GM12865 (cell line): ENCODE measurements at places on chromosomes 16 and 17.

GRCh38 chr17:29131814-29132682 lies 48.1 kb downstream of the MYO18A start:
- no peak for DNase-seq

- DNase-seq, result no peak
Measured at GRCh38 chr16:67459066-67459860, 21.7 kb downstream of the ATP6V0D1 start.

DNA sequence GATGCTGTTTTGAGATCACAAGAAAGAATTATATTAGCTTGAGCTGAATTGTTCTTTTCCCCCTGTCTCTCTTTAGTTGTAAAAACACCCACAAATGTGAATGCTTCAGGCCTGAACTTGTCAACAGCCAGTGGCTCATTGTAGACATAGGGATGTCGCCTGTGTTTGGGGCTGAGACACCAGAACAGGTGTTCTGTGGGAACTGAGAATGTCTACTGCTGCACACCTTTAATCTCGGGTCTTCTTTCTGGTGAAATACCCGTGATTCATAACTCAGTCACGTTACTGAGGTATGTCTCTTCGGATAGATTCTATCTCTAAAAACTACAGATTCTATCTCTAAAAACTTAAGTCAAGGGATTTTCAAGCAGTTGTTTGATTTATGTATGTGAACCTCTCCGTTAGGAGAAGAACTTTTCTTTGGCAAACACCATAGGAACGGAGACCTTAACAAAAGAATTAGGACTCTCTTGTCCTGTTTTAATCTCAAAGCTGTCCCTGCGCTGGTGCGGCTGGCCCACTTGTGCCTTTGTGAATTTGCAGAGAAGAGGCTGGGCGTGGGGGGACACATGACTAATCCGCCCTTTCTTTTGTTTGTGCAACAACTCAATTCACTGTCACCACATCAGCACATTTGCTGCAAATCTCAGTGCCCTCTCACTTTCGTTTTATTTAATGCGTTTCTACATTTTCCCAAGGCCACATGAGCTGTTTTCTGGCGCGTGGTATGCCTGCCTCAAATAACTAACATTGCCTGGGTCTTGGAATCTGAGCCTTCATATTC lies 643.0 kb downstream of the MAF start:
- peak; percentile 6 for DNase-seq

- no peak for DNase-seq
Measured at GRCh38 chr16:21250072-21250923, 16.8 kb downstream of the ANKS4B start.

DNA sequence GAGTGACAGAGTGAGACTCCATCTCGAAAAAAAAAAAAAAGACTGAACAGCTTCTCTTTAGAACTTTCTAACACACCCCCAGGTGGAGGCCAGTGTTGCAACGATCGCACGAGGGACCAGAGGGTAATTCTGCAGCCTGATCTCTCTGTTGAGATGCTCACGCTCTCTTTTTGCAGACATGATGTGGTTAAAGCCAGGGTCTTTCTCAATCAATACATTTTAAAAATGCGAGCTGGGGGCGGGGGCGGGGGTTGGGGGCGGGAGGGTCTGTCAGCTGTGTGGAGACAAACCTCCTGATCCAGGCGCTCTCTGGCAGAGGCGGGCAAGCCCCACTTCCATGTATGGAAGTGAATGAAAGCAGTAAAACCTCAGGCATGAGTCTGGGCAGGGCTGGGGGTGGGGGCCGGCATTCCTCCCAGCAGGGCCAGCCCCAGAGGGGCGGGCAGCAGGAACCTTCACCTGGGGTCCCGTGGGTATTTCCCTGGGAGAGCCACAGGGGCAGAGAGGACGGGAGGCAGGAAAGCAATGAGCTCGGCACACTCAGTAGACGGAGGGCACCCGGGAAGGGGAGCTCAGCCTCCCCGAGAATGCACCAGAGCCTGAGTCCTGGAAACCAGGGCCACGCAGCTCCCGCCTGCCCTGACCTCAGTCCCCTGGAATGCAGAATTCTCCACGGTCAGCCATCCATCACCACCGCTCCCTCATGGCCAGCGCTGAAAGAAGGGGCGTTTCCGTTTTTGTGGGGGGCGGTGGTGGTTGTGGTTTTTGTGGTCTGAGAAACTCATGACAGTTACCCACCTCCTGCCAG lies 28.0 kb downstream of the NXN start:
- no peak for DNase-seq

DNA sequence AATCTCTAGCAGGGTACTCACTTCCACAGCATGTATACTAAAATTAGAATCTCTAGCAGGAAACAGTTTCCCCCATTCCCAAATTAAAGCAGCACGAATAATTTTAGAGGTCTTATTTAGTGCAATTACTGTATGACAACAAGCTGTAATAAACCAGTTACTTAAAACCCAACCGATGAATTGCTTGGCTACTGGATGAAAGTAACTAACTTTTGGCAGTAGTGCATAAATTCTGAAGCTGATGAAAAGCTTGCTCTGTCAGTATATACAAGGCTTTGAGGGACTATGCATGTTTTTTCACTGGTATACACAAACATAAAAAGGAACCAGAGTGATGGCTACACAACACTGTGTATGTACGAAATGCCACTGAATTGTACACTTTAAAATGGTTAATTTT lies 89.4 kb downstream of the CFDP1 start:
- DNase-seq, result no peak

DNA sequence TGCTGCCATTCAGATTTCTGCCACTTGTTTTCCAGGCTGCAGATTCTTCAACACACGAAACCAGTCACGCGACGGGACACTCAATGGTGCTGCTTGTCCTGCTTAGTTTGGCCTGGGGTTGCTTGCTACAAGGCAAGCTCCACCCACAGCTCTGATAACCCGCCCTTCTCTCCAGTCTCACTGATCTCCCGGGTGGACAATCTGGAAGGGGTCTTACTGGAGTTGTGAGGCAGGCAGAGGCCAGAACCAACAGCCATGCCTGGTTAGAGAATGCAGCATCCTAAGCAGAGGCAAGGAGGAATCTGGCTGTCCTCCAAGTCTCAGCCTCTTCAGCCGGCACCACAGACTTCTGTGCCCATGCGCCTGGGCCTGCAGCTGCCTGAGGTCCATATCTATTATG lies 119.1 kb downstream of the KCNJ12 start:
- no peak for DNase-seq

GRCh38 chr16:7363422-7364417 lies 31.1 kb downstream of the RBFOX1 start:
- DNase-seq, result no peak

- DNase-seq, result no peak
Measured at GRCh38 chr17:30267625-30268024, 24.1 kb downstream of the BLMH start.

- no peak for DNase-seq
Measured at GRCh38 chr16:83949724-83950001, 3.4 kb upstream of the OSGIN1 start.

- DNase-seq, result no peak
Measured at GRCh38 chr16:71407731-71408130, 34.1 kb downstream of the TLE7 start.

GRCh38 chr17:28317966-28318758 lies 838 bp upstream of the TMEM97 start:
- DNase-seq, result peak; percentile 20

- no peak for DNase-seq
Measured at GRCh38 chr16:74226338-74226954, 70.2 kb upstream of the PSMD7 start.

DNA sequence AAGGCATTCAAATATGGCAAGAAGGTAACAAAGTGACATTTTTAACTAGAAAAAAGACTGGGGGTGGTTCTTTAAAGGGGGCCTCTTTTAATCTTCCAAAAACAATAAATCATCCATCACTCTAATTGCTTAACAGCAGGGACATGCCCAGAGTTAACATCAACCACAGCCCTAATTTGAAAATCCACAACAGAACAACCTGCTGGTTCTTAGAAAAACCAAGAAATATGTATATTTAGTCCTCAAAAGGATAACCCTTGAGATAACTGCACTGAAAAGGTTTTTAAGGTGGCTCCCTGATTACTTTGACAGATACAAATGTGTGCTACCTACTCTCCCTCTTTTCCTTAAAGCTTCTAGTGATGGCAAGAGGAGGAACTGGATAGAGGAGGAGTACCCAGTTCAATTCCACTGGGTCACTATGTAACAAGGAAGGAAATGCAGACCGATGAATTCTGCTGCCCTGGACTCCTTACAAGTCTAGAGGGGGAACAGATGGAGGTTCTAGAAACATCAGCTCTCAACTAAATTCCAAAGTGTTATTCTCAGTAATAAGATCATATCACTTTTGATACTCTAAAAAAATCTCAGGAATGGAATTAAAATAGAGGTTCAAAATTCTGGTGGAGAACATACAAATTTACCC lies 54.3 kb downstream of the N4BP1 start:
- DNase-seq, result no peak

- no peak for DNase-seq
Measured at GRCh38 chr17:28219771-28220170, 99.2 kb upstream of the TMEM97 start.

DNA sequence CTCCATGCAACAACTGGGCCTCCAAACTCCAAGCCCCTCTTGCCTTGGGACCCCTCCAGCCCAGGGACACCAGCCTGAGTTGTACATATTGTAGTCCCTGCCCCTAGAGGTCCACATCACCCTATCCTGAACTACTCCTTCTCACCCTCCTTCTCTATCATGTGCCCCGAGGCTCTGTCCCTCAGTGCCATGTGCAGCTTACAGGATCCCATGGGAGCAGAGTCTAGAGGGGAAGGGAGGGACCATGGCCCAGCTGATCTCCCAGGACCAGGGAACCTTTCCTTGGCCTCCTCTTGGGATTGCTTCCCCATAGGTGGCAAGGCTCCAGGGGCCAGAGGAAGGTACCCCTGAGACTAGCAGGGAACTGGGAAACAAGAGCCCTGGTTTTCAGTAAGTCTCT lies 35.3 kb downstream of the TMEM132E start:
- DNase-seq, result no peak

GRCh38 chr16:62029947-62030346 lies 6.3 kb downstream of the CDH8 start:
- no peak for DNase-seq

DNA sequence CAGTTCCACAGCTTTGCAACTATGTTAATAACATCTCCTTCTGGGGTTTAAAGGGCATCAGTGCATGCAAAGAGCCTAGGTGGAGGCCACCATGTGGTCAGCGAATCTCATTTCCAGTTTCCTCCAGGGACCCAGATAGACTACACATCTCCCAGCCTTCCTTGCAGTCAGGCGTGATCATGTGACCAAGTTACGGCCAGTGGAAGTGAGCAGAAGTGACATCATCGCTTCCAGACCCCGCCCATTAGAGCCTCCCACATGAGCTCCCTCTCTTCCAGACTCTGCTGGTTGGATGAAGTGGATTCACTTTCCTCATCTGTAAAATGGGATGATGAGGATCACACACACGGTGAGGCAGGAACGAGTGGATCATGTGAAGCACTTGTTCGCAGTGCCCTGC lies 27.4 kb upstream of the KDM8 start:
- DNase-seq, result no peak
